ENCODE measurements at places on chromosomes 3 and 15. TPM values are rescaled to one million over a fixed set of nuclear protein-coding genes. Genes with fewer than 3 reads are reported as not detected.

DNA sequence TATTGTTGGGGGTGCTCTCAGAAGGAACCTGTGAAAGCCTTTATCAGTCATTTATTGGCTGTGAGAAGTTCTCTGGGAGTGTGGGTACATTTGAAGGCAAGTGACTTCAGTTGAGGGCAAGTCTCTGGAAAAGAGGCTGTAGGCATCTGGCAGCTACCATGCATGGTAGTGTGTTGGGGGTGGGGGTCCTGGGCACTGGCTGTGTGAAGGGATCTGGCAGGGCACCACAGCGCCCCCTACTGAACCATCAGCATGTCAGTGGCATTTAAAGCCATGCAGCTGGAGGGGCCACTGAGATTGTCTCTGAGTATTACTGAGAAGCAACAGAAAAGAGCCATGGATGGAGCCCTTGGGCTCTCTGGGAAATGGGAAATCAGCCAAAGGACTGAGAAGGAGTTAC lies 30.6 kb downstream of the CRTAP start:
- no peaks in the 10 kb centered on the region for H3K27me3 ChIP-seq
- DNase-seq: no peak
- H3K4me3 ChIP-seq: no peak overlapping the region
- no peak overlapping the region for H3K27ac ChIP-seq
- H3K36me3 ChIP-seq: peaks cover 41% of the 10 kb centered on the region

- H3K4me3 ChIP-seq: no peak overlapping the region
- H3K36me3 ChIP-seq: no peaks in the 10 kb centered on the region
- peaks cover 41% of the 10 kb centered on the region for H3K4me1 ChIP-seq
- H3K27me3 ChIP-seq: no peaks in the 10 kb centered on the region
These were observed 19.8 kb downstream of the MAPKBP1 start for GRCh38 chr15:41794081-41794480.

GRCh38 chr3:184776916-184777315 lies 35.0 kb upstream of the VPS8 start:
- H3K4me1 ChIP-seq: no peaks in the 10 kb centered on the region
- H3K36me3 ChIP-seq: no peaks in the 10 kb centered on the region
- DNase-seq: peak; percentile 60
- H3K4me3 ChIP-seq: no peak overlapping the region
- H3K27ac ChIP-seq: no peak overlapping the region
- peaks cover 5% of the 10 kb centered on the region for H3K27me3 ChIP-seq

- no peaks in the 10 kb centered on the region for H3K27me3 ChIP-seq
- no peaks in the 10 kb centered on the region for H3K36me3 ChIP-seq
- no peak overlapping the region for H3K4me3 ChIP-seq
These were observed 52.2 kb upstream of the SLC6A11 start for GRCh38 chr3:10763817-10764258.

- no peaks in the 10 kb centered on the region for H3K4me1 ChIP-seq
- H3K27ac ChIP-seq: no peak overlapping the region
- no peak for DNase-seq
- H3K36me3 ChIP-seq: no peaks in the 10 kb centered on the region
- no peak overlapping the region for H3K4me3 ChIP-seq
- no peaks in the 10 kb centered on the region for H3K27me3 ChIP-seq
These were observed 935.0 kb downstream of the ROBO1 start for GRCh38 chr3:78832785-78833204.

DNA sequence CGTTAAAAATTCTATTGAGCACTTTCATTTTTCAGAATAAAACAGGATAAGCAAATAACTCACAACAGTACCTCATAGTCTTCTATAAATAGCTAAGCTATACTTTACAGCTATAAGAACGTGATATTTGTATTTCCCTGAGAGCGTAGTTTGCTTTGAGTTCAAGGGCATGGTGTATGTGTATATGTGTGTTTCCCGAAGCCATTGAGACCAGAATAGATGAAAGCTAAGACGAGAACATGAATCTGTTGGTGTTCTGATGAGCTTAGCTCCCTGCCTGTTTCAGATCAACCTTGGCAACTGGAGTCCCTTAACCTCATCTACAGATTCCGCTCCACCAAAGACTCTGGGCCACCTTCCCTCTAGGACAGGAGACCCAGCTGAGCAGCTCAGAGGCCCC lies 59.5 kb upstream of the MCF2L2 start:
- H3K27me3 ChIP-seq: no peaks in the 10 kb centered on the region
- H3K4me1 ChIP-seq: no peaks in the 10 kb centered on the region
- no peak overlapping the region for H3K4me3 ChIP-seq
- H3K36me3 ChIP-seq: no peaks in the 10 kb centered on the region

COL7A1 gene
- total RNA-seq: 1.5 TPM

DNA sequence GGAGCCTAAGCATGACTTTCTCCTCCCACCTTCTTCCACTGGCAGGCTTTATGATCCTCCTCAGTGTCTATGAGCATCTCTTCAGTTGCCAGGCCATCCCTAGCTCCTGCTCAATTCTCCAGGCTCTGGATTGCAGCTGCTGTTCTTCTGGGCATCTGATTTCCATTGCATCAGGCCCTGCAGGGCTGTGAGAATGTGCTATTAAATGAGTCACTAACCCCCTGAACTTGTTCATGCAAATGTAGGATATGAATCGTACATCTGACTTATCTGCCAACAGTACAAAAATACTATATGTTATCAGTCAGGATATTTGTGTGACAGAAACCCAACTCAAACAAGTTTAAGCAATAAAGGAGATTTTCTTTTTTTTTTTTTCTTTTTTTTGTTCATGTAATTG lies 11.9 kb downstream of the GPR176 start:
- H3K36me3 ChIP-seq: no peaks in the 10 kb centered on the region
- no peaks in the 10 kb centered on the region for H3K27me3 ChIP-seq
- no peaks in the 10 kb centered on the region for H3K4me1 ChIP-seq
- H3K27ac ChIP-seq: no peak overlapping the region
- no peak for DNase-seq

GRCh38 chr3:188458756-188459155 lies 304.8 kb downstream of the LPP start:
- no peaks in the 10 kb centered on the region for H3K27me3 ChIP-seq
- H3K27ac ChIP-seq: no peak overlapping the region
- no peaks in the 10 kb centered on the region for H3K36me3 ChIP-seq

DNA sequence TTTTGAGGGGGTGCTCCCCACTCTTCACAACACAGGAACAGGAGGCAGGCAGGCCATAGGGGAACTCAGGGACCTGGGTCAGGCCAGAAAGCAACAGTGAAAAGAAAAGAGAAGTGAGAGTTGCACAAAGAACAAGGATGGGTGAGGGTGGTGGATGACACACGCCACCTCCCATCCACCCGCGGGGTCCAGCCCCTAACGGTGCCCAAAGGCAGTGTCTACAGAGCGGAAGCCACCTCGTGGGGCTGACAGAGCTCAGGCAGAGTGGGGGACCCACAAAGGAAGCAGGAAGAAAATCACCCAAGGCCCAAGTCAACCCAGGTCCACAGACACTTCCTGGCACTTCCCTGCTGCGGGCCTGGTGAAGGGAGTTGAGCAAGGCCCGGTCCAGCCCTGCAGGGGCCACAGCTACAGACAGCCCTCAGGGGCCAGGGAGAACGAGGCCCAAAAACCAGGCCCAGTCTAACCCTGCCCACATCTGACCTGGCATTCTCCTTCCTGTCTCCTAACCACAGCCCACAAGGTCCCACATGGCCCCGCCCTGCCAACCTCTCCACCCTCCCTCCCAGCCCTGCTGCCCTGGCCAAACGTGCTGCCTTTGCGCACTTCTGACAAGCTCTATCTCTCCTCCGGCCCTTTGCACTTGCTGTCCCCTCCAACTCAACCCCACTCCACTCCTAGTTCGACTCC lies 5.9 kb downstream of the NUP210 start:
- no peaks in the 10 kb centered on the region for H3K36me3 ChIP-seq
- no peak overlapping the region for H3K27ac ChIP-seq

GRCh38 chr3:51974963-51975851 lies at the start of gene ABHD14A:
TSS of gene ABHD14A (plus strand) at chr3:51975064. CDS start at chr3:51975136, 72 bp downstream.
- DNase-seq: peak; percentile 91
- H3K4me3 ChIP-seq: peak within 1 kb of the TSS; percentile 68
- no peaks in the 10 kb centered on the region for H3K27me3 ChIP-seq
- no peaks in the 10 kb centered on the region for H3K36me3 ChIP-seq
- peak within 1 kb of the TSS; percentile 95 for H3K27ac ChIP-seq

DNA sequence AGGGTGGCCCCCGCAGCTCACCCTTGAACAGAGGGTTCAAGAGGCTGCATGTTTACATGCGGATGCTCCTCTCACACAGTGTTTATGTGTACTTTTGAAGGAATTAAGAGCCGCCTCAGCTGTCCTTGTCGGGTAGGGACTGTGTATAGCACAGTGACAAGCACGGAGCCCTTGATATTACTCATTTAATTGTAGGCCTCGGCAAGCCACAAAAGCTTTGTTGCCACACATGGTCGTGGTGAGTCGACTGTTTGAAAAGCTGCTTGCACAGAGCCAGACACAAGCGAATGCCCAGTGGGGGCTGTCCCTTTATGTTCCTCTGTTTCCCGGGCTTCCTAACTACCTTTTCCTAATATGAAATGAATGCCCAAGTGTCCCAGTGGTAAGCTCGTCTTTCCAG lies 4.5 kb downstream of the ESYT3 start:
- no peak for DNase-seq
- H3K27ac ChIP-seq: no peak overlapping the region
- peaks cover 63% of the 10 kb centered on the region for H3K4me1 ChIP-seq
- no peaks in the 10 kb centered on the region for H3K36me3 ChIP-seq
- no peak overlapping the region for H3K4me3 ChIP-seq

- no peak overlapping the region for H3K4me3 ChIP-seq
- H3K27me3 ChIP-seq: no peaks in the 10 kb centered on the region
- H3K4me1 ChIP-seq: no peaks in the 10 kb centered on the region
- H3K36me3 ChIP-seq: no peaks in the 10 kb centered on the region
- H3K27ac ChIP-seq: no peak overlapping the region
- DNase-seq: no peak
These were observed 131.3 kb upstream of the SNRPN start for GRCh38 chr15:24823473-24823872.

- DNase-seq: no peak
- H3K27me3 ChIP-seq: peaks cover 5% of the 10 kb centered on the region
- H3K4me3 ChIP-seq: no peak overlapping the region
- no peak overlapping the region for H3K27ac ChIP-seq
- no peaks in the 10 kb centered on the region for H3K36me3 ChIP-seq
- H3K4me1 ChIP-seq: no peaks in the 10 kb centered on the region
These were observed 42.0 kb upstream of the ATP2B2 start for GRCh38 chr3:10547413-10547812.

DNA sequence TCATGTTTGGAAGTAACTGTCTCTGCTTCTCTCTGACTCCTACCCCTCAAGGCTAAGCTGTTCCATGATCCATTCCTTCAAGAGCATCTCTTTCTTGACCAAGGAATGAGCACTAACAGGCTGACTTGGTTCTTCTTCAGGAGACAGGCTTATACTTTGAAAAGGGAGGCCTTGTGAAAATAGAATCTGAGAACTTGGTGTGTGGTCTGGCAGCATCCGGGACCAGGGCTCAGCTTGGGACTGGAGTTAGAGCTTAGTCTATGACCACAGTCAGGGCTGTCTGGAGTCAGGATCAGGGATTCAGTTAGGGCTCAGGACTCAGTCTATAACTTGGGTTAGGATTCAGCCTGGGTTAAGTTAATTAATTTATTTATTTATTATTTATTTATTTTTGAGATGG lies 44.9 kb upstream of the SLC6A6 start:
- no peak overlapping the region for H3K27ac ChIP-seq
- peaks cover 11% of the 10 kb centered on the region for H3K4me1 ChIP-seq
- no peak overlapping the region for H3K4me3 ChIP-seq
- no peaks in the 10 kb centered on the region for H3K27me3 ChIP-seq
- no peak for DNase-seq

DNA sequence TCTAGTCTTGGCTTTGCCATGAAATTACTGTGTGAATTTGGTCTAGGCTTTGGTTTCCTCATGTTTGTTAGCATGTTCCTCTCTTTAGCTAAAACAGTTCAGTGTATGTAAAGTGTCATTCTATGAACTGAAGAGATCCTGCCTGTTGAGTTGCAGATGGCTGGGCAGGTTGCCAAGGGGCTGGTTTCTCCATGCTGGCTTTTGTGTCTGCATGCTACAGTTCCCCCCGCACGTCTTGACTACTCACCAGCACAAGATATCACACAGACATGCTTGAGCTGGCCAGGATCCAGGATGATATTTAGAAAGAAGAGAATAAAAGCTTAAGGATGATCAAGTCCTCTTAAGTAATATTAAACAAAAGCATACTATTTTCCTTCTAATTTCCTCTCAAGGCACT lies 90.2 kb downstream of the CERS3 start:
- no peak overlapping the region for H3K27ac ChIP-seq
- no peaks in the 10 kb centered on the region for H3K27me3 ChIP-seq
- DNase-seq: peak; percentile 79
- peaks cover 14% of the 10 kb centered on the region for H3K4me1 ChIP-seq
- H3K36me3 ChIP-seq: no peaks in the 10 kb centered on the region
- no peak overlapping the region for H3K4me3 ChIP-seq

GRCh38 chr15:24886538-24886937 lies 68.2 kb upstream of the SNRPN start:
- H3K4me3 ChIP-seq: no peak overlapping the region
- no peak for DNase-seq
- H3K27ac ChIP-seq: no peak overlapping the region
- no peaks in the 10 kb centered on the region for H3K36me3 ChIP-seq
- H3K27me3 ChIP-seq: no peaks in the 10 kb centered on the region

BDH1 gene
- total RNA-seq: 3.0 TPM

- no peak overlapping the region for H3K4me3 ChIP-seq
- H3K36me3 ChIP-seq: no peaks in the 10 kb centered on the region
- H3K27me3 ChIP-seq: no peaks in the 10 kb centered on the region
These were observed 50.0 kb downstream of the ZIC1 start for GRCh38 chr3:147458995-147459704.

DNA sequence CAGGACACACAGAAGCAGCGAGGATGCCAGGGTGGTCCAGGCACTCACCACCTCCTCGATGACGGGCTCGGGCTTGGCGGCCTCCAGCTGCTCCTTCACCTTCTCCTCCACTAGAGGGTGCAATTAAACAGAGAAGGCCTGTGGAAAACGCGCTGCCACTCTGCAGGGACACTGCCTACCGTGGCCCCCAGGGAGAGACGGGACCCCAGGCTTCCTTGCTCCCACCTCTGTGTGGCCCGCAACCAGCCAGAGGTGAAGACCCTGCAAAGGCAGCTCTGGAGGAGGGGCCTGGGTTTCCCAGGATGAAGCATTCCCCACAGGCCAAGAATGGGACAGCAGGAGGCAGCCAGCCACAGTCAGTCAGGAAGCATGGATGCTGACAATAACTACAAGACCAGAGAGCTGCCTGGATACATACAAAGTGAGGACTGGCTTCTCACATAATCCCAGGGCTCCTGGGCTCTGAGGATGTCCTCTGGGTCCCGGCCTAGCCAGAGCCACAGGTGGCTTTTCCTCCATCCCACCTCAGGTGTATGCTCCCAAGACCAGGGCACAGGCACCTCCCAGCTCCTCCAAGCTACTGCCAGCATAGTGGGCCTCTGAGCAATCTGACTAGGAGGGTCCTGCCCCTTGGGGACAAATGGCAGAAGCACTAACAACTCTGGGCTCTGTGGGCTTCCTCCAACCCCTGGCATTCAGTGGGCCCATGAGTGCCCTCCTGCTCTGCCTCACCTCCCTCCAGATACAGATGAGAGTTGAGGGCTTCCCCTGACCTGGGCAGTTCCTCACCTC lies 46.2 kb downstream of the PTH1R start:
- H3K4me1 ChIP-seq: no peaks in the 10 kb centered on the region
- no peak overlapping the region for H3K27ac ChIP-seq
- H3K4me3 ChIP-seq: no peak overlapping the region
- peak; percentile 64 for DNase-seq
- no peaks in the 10 kb centered on the region for H3K27me3 ChIP-seq
